ENCODE measurements at places on chromosomes 4 and X.
A peak's percentile ranks its signal among the peaks of the same experiment; 100 is the strongest.

DNA sequence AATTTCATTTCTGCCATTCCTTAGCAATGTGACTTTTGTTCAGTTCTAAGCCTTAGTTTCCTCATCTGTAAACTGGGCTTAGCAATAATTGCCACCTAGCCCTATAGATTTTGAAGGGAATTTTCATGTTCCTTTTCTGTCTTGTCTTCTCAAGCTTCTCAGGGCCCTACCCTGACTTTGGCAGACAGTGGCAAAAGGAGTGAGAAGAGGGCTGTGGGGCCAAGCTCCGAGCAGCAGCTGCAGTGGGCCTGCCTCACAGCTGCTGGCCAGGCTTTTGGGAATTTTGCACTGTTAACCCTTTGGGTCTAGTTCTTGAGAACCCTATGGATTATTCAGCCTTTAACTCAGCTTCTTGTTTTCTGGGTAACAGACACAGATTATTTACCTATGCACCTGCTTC is 67.6 kb upstream of the IGSF1 start:
- no peak for DNase-seq

DNA sequence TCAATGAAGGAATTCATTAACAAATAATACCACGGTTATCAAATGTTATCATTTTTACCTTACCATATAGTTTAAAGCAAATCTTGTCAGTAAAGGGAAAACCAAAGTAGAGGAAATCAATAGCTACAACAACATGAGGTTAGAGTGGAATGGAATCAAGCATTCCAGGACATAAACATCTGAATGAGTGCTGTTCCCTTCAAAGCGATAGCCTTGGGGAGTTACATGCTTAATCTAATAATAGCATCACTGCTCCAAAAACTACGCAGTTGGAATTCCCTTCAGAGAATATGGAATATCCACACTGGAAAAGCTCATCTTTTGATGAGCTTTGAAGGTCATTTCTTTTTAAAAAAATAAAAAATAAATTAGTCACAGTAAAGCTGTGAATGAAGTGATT is 31.2 kb downstream of the PDE5A start:
- peak; percentile 33 for DNase-seq

DNA sequence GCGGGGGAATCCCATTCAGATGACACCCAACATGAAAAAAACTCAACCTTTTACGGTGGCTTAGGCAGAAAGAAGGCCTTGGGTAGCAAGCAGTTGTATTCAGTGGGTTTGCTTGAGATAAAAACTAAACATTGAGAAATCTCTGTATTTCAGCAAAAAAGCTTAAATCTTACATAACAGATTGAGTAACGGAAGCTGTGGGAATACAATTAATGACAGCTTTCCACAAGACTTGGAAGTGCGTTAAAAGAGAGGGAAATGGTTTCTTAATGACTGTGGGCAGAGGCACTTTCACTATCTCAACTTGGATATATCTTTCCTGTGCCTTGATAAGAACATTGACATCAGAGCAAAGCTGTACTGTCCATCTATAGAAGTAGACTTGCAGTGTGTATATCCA is 418.5 kb upstream of the HS3ST1 start:
- no peak for DNase-seq

DNA sequence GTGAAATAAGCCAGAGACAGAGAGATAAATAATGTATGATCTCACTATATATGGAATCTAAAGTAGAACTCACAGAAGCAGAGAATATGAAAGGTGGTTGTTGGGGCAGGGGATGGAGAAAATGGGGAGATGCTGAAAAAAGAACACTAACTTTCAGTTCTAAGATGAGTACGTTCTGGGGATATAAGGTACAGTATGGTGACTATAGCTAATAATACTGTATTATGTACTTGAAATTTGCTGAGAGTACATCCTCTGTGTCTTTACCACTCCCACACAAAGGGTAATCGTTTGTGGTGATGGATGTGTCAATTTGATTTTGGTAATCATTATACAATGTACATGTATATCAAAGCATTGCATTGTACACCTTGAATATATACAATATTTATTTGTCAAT is 6.6 kb downstream of the FBXL5 start:
- no peak for DNase-seq

- no peak for DNase-seq
Measured at GRCh38 chr4:6227412-6228157, 27.2 kb upstream of the JAKMIP1 start.

- DNase-seq = no peak
Measured at GRCh38 chrX:66024092-66024467, 15.8 kb downstream of the VSIG4 start.

- no peak for DNase-seq
Measured at GRCh38 chrX:85882601-85883000, 164.8 kb downstream of the CHM start.

GRCh38 chr4:6539009-6539764 is 35.8 kb upstream of the MAN2B2 start:
- DNase-seq = no peak

DNA sequence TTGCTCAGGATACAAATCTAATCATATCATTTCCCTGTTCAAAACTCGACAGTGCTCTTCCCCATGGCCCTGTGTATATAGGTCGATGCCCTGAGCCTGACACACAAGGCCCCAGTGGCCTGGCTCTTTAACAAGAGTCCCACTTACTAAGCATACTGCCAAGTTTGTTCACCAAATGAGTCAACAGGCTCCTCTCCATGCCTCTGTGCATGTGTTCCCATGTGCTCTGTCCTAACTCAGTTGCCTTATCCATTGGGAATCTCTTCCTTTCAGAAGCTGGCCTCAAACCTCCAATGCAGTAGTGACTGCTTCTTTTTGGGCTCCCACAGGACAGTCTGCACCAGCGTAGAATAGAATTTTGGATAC is 18.9 kb upstream of the CXCR3 start:
- DNase-seq = no peak

DNA sequence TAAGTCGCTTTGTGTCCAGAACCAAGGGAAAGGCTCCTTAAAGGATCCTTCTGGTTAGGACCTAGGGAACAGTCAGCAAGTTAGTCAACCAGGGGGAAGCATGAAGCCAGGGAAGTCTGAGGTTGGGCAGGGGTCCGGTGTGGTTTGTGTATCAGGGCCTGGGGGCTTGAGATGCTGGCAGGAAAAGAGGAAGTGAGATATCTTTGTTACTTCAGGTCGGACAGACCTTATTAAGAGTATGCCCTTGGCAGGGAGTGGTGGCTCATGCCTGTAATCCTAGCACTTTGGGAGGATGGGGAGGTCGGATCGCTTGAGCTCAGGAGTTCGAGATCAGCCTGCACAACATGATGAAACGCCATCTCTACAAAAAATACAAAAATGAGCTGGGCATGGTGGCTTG is 52.3 kb upstream of the TRPC5OS start:
- no peak for DNase-seq
